ENCODE measurements at places on chromosomes 11 and 22.

- DNase-seq, result peak; percentile 72
Measured at GRCh38 chr11:13140028-13140870, 131.1 kb downstream of the RASSF10 start.

DNA sequence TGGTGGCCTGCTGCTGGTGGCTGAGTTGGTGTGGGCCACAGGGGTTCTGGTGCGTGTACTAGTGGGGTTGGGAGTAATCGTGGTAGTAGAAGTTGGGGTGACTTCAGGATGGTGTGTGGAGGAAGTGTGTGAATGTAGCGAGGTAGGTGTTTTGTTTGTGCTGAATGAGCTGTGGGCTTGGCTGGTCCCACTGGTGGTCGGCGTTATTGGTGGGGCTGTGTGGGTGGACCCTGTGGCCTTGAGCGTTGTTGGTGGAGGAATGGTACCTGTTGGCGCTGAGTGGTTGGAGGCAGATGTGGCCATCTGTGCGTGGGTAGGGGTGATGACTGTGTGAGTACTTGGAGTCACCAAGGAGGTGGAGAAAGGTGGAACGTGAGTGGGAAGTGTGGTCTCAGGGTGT, 18.4 kb downstream of the MUC6 start:
- no peak for DNase-seq

GRCh38 chr11:112279901-112280267, 19.2 kb upstream of the PLET1 start:
- peak; percentile 54 for DNase-seq

DNA sequence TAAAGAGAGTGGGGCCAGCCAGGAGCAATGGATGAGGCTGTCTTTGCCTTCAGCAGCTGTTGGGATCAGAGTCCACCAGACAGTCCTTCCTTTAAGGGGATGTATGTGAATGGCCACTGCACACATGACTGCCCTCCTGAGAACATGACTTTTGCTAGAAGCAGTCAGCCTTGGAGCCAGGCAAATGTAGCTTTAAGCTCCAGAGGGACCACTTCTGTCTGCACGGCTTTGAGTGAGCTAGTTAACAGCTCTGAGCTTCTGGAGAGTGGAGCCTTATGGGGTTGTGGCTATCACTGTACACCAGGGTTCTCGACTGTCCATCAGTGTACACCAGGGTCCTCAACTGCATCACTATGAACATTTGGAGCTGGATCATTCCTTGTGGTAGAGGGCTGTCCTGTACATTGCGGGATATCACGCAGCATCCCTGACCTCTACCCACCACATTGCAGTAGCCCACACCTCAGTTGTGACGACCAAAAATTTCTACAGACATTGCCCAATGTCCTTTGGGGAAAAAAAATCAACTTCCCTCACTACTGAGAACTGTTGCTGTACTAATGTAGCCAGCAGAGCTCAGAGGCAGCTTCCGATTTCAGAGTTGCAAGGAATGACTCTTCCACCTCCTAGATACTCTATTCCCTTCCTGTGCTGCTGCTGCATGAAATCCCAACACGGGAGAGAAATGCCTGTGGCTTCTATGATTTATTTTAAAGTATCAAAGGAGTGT, 169.4 kb downstream of the MYO18B start:
- DNase-seq, result no peak

- no peak for DNase-seq
Measured at GRCh38 chr11:124761301-124762104, 587 bp downstream of the ESAM start.

DNA sequence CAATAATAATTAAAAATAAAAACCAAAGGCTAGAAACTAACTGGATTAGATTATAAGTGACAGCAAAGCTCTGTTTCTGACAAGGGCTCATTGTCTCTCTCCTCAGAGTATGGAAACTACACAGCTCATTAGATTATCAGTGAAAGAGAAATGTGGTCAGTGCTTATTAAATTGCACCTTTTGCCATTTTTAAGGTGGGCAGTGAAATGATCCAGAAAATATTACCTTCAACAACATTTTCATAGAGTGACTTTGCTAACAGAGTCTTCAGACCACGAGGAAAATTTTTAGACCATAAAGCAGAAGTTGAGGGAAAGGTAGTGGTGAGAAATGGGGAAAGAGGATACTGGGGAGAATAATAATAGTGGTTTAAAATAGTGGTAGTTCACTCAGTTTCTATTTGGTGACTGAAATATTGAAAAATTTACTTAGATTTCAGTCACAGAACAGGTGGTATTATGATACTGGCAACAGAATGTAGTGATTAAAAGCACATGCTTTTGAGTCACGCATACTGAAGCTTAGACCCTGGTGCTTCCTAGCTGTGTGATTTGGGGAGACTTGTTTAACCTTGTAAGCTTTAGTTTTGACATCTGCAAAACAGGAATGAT, 684.0 kb upstream of the CCDC90B start:
- no peak for DNase-seq

- no peak for DNase-seq
Measured at GRCh38 chr22:23062616-23063538, 7.4 kb upstream of the GNAZ start.

GRCh38 chr11:79314906-79315689, 125.7 kb downstream of the TENM4 start:
- no peak for DNase-seq

- DNase-seq, result no peak
Measured at GRCh38 chr11:45713573-45713972, 48.2 kb upstream of the CHST1 start.

DNA sequence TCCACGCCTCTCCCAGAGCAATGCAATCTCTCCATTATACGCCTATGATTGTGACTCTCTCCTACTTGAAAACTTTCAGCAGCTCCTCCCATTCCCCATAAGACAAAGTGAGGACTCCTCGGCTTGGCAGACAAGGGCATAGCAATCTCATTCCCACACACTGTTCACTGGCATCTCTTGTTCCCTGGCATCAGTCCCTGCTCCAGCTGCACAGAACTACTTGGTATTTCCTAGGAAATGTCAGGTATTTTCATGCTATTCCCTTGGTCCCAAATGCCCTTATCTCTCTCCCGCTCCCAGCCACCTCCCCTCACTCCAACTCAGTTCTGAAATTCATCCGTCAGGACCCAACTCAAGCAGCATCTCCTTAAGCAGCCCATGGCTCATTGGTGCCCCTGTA, 28.4 kb downstream of the TMPRSS5 start:
- no peak for DNase-seq

GRCh38 chr22:20520093-20520511, 12.7 kb downstream of the MED15 start:
- DNase-seq, result no peak

- DNase-seq, result peak; percentile 65
Measured at GRCh38 chr11:17544181-17544622, at the start of gene USH1C. TSS of gene USH1C (minus strand) at chr11:17544416. CDS start at chr11:17544307, 109 bp downstream.

DNA sequence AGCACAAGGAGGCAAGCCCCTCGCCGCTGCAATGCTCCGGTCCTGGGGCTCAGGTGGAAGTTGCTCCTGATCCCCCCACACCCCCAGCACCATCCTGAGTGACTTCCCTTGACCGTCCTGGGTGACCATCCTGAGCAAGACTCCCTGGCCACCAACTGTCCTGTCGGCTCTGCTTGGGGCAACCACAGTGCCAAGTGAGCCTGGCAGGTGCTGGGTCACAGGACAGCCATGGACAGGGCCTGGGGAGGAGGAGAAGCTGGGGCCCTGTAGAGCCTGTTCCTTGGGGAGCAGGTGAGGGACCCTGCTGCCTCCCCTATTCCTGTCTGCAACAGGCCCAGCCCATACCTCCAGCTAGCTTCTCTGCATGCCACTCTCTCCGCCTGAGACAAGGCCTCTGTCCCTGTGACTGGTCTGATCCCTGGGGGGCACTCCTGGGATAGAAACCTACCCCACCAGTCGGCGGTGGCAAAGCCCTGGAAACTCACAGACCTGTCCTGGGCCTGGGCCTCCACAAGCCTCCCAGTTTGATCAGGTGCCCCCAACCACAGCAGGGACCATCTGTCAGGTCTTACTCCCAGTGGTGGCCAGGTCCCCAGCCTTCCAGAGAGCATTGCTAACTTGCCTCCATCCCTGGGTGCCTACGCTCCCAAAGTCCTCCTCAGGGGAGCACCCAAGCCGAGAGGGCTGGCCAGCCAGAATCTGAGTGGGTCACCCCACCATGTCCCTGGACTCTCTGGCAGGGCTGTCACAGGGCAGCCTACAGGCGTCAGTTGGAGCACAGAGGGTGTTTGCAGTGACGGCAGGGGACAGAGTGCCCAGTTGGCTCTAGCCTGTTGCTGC, 68.7 kb upstream of the WNT7B start:
- DNase-seq, result peak; percentile 82

GRCh38 chr11:108873310-108873709, 208.4 kb downstream of the DDX10 start:
- no peak for DNase-seq

DNA sequence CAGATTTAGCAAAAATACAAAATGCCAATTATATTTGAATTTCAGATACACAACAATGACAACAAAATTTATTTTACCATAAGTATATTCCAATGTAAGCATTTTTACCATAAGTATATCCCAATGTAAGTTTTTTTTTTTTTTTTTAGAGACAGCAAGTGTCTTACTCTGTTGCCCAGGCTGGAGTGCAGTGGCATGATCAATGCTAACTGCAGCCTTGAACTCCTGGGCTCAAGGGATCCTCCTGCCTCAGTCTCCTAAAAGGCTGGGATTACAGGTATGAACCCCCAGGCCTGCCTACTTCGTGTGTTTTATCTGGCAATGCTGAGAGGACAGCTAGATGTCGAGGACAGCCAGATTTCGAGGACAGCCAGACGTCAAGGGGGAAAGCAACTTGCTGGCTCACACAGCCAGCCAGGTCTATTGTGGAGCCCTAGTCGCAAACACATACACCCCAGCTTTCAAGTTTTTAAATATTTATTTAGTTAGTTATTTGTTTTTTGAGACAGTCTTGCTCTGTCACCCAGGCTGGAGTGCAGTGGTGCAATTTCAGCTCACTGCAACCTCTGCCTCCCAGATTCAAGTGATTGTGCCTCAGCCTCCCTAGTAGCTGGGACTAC, 1.1 kb upstream of the SERPING1 start:
- no peak for DNase-seq

GRCh38 chr11:61131186-61131585, 28.9 kb downstream of the CD5 start:
- no peak for DNase-seq

DNA sequence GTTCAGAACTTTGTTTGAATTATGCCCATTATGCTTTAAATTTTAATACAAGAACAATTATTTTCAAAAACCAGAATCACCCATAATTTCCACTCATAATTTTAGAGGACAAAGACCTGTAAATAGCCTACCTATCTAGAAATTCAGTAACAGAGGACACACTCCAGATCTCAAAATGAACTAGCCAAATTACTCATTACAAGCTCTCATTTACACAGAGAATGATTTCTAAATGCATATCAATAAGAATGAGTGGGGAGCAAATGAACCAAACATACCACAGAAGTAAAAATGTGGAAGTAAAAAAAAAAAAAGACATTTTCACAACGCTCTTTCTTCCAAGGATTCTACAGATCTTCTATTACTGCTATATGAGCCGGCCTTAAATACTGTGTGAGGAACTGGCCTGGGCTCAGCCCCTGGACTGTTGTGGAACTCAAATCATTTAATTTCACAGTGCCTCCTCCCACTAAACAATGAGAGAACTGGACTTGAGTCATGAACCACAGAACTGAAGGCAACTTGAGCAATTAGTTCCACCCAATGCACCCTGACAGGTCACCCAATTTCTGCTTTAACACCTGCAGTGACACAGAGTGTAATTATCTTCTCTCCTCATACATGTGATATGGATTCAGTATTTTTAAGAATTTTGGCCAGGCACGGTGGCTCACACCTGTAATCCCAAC, 8.0 kb downstream of the MRTFA start:
- DNase-seq, result no peak

DNA sequence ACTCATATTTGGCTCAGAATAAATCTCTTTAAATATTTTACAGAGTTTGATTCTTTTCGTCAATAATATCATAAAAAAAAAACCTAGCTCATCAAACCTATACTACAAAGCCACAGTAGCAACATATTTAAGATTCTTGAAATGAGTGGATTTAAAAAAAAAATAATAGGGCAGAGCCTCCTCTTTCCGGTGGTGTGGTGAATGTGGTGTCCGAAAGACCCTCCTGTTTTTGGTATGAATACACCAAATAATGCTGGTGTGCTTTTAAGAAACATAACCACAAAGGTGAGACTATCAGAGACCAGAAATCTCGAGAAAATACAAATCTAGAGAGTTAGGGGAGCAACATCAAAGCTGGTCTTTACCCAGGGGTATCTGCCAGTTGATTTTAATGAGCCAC, 342.6 kb downstream of the TBC1D22A start:
- no peak for DNase-seq

- DNase-seq, result peak; percentile 12
Measured at GRCh38 chr11:31340903-31341572, 28.5 kb downstream of the DCDC1 start.

DNA sequence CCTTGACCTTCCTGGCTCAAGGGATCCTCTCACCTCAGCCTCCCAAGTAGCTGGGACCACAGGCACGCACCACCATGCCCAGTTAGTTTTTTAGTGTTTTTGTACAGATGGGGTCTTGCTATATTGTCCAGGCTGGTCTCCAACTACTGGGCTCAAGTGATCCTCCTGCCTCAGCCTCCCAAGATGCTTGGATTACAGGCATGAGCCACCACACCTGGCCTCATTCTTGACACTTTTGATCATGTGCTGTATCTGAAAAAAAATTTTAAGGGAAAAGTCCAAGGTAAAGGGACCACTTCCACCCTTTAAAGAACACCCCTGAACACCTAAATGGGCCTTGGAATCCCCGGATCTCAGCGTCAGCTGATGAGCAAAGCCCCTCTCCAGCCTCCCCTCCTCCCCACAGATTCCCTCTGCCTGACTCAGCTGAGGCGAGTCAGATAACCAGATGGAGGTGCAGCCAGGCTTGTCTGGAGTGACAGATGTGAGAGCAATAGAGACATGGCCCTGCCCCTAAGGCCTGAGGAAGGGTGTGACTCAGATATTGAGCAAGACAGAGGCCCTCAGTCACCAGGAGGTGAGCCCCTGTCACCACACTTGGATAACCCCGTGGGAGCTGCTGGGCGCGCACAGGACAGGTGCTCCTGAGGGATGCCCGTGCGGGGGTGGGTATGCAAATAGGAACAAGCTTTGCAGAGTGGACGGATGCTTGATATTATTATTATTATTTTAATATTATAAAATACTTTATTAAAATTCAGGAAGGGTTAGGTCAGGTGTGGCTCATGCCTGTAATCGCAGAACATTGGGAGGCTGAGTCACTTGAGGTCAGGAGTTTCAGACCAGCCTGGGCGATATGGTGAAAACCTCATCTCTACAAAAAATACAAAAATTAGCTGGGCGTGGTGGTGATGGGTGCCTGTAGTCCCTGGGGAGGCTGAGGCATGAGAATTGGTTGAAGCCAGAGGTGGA, 5.0 kb upstream of the CCDC88B start:
- peak; percentile 82 for DNase-seq

DNA sequence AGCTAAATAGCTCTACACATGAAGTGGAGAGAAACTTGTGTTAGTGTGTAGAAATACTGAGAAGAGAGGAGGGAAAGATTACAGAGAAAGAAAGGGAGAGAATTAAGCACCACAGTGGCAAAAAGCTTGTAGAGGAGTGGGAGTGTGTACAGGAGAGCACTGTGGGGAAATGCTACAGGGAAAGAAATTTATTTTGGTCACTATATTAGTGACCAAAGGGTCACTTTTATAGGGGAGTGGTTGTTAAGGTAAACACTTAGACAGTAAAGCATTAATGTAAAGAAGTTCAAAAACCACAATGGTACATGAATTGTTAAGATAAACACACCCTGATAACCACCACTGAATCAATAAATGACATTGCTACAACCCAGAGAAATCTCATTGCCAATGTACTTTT, 307.2 kb upstream of the CTSC start:
- no peak for DNase-seq
